ENCODE measurements at places on chromosomes 6 and 20. TPM values are rescaled to one million over a fixed set of nuclear protein-coding genes. Genes with fewer than 3 reads are reported as not detected.

- DNase-seq = no peak
These were observed 20.6 kb upstream of the EPB41L2 start for GRCh38 chr6:131083687-131084086.

GRCh38 chr20:64069614-64070243 is 6.7 kb downstream of the TCEA2 start:
- DNase-seq = no peak

Gene CNKSR3
- 2.4 TPM for total RNA-seq

Gene LRRC73
- 0.27 TPM for total RNA-seq

All from hematopoietic multipotent progenitor cell (in vitro differentiated cells).